ENCODE measurements at places on chromosomes 7 and 10.

GRCh38 chr10:69864321-69864720 lies 62.6 kb downstream of the COL13A1 start:
- DNase-seq, result no peak

- DNase-seq, result no peak
Observed at GRCh38 chr10:11430421-11431215, 180.8 kb downstream of the USP6NL start.

DNA sequence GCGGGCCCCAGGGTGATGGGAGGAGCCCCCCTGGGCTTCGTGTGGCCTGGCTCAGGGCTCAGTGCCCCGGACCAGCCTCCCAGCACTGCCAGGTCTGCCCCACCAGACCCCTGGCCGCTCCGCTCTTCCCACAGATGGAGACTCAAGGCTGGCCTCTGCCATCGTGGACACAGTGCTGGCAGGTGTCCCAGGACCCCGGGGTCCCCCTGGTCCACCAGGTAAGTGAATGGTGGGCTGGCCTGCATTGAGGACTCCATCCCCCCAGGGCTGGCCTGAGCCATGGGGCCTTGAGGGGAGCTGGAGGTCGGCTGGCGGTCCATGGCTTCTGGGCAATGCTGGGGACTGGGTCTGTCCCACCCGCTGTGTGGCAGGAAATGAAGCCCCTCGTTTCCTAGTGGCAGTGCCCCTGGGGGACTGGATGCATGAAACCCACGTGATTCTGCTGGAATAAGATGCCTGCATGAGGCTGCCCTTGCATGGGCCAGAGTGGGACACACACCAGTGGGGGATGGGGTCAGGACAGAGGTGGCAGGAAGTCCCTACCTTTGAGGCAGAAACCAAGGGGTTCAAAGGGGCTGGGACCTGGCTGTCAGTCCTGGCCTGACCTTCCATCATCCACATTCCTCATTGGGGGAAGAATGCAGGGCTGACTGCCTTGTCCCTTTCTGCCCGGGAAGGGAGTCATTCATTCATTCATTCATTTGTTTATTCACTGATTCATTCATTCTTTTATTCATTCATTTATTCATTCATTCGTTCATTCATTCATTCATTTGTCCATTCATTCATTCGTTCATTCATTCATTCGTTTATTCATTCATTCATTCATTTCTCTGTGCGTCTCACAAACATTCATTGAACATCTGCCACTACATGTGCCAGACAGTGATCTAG lies 81.8 kb downstream of the MYL10 start:
- no peak for DNase-seq

DNA sequence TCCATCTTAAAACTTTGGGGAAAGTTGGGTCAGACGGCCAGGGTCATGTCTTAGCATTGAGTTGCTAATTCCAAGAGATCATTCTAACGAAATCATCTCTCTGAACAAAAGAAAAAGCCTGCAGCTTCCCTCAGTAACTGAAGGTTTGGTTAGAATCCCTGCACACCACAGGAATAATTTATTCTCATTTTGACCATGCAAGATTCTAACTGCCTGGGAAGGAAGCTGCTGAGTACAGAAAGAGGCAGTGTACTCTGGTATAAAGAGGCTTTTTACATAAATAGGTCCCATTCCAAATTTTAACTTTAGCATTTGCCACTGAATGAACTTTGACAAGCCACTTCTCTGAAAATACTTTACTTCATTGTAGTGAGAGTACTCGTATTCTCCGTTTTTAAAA lies 76.9 kb upstream of the RSBN1L start:
- no peak for DNase-seq

DNA sequence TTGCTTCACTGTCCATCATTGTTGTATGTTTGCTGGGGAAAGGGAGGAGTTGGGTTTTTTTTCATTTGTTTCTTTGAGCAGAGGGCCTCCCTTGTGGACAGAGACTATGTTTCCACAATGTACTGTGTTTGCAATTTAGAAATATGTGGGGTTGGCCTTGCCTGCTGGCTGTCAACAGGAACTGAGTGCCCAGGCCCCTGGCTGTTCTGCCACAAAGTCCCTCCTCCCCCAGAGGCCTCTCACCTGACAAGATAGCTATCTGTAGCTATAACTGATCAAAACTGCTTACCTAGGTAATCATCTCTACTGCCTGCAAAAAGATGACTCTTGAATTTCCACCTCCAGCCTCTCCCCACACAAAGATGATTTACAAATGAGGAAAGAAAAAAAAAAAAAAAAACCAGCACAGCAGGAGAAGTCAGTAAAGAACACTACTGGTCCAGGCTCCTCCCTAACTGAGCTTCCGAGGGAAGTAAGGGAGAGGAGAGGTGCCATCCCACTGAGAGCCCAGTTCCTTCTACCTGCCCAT lies 121.8 kb downstream of the SGMS1 start:
- no peak for DNase-seq
